ENCODE measurements at places on chromosomes 12 and 14.
A peak's percentile ranks its signal among the peaks of the same experiment; 100 is the strongest.

DNA sequence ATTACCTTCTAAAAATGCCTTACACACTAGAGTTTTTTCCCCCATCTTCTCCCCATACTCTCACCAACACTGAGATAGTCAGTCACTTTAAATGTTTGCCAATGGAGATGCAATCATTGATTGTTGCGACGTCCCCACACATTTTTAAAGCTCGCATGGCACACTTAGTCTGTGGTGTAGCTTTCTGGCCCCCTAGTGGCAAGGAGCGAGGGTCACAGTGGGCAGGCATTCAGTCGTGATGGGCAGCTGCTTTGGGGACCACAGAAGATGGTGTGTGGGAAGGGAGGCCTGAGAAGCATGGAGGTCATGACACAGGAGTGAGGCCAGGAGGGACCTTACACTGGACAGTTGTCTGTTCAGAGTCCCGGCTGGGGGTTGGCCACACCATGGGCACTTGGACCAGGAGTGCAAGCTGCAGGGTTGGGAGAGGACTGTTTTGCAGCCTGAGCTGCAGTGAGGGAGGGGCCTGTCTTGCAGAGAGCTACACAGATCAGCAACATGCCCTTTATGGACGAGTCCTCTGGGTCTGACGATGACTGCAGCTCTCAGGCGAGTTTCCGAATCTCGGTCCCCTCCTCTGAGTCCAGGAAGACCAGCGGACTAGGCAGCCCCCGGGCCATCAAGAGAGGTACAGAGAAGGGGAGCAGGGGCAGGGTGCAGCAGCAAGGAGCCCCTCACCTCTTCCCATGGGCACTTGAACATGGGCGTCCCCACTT lies 28.6 kb downstream of the PIGH start:
- peak; percentile 56 for DNase-seq

GRCh38 chr14:99441157-99441870 lies 39.3 kb downstream of the SETD3 start:
- DNase-seq: no peak

- DNase-seq: no peak
Observed at GRCh38 chr12:78645956-78646355, 218.6 kb upstream of the SYT1 start.

DNA sequence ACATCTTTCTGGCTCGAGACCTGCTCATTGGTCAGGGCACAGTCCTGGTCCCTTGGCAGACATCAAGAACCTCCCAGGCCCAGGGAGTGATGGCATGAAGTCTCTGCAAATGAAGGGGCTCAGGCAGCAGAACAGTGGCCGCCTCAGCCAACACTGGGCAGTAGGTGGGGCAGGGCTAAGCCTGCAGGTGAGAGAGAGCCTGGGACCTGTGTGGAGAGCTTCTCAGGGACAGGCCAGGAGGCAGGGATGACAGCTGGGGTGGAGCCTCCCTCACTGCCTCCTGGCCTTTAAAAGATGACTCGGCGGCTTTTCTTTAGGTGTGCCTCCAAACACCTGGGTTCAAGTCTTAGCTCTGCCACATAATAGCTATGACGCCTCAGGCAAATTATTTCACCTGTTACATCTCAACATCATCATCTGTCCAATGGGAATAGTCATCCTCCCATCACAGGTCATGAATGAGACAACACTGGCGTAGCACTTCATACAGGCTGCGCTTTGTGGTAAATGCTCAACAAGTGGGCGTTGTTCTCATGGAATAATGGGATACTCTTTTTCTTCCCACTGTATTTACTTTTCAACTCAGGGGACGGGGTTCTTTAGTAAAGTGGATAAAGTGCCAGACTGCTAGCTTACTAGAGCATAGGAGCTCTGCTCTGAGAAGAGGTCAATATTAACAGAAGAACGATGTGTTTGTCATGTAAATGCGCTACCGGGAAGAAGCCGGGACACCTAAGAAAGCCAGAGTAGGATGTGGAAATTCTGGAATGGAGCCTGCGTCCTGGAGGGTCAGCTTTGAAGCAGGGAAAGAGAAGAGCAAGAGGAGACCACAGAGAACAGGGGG lies 277.4 kb downstream of the FOXN3 start:
- peak; percentile 77 for DNase-seq

DNA sequence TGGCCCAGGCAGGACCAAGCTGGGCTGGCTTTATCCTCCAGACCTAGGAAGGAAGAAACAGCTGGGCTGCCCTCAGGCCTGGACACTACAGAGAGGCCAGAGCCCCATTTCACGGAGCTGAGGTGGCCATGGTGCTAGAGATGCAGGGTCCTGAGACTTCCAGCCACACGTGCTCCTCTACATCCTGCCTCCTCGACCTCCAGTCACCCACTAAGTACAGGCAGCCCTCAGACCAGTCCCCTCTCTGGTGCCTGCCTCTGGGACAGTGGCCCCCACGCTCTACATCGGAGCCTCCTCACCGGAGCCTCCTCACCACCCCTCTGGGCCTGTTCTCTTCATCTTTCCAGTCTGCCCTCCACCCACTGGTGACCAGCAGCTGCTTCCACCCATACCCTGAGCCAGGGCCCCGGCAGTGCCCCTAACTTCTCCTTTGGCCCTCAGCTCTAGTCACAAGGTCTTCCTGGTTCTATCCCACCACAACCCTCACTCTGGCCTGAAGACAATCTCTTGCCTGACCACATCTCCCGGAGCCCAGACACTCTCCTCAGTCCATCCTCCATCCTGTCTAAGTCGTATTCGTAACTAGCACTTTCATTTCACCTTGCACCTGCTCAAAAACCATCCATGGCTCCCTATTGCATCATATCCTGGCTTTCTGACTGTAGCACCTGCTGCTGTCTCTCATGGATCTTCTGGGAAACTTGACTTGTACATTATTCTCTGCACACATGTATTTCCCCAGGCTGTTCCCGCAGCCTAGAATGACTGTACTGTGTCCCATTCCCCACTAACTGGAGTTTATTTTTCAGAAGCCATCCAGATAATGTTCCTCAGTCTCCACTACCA lies 43.9 kb downstream of the DIO3 start:
- no peak for DNase-seq

GRCh38 chr14:104360501-104360900 lies 219.1 kb upstream of the C14orf180 start:
- no peak for DNase-seq

- no peak for DNase-seq
Observed at GRCh38 chr12:118884226-118884625, 97.1 kb upstream of the SRRM4 start.

- DNase-seq: no peak
Observed at GRCh38 chr14:62528296-62528695, 517.0 kb downstream of the KCNH5 start.

DNA sequence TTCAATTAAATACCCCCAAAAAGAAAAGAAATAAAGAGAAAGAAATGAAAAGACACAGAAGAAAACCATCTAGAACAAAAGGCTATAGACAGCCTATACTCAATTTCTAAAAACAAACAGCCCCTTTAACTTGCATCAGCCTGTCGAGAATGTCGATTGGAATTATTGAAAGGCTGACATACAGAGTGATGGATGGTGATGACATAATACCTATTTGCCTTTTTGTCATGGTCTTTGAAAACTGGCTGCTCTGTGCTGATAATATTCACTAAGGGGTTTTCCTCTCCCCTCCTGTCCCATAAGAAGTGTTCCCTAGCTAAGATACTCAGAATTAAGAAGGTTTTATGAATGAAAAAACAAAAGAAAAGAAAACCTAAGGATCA lies 393.7 kb downstream of the SOX5 start:
- no peak for DNase-seq

GRCh38 chr12:8907513-8907912 lies 6.8 kb upstream of the PHC1 start:
- DNase-seq: no peak

DNA sequence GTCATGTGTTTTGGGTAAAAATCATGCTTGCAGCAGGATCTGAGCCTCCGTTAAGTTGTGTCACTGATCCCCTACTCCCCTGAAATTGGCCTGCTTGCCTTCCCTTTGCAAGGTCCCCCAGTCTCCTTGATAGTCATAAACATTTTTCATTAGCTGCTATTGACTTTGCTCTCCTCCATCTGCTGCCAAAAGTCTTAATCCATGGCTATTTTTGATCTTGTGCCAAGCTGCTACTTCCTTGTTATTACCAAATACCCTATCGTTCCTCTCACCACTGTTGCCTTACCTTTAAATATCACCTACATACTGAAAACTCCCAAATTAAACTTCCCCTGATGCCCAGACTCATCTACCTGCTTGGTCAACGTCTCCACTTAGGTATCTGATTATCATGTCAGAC lies 148.3 kb downstream of the PHLDA1 start:
- no peak for DNase-seq

DNA sequence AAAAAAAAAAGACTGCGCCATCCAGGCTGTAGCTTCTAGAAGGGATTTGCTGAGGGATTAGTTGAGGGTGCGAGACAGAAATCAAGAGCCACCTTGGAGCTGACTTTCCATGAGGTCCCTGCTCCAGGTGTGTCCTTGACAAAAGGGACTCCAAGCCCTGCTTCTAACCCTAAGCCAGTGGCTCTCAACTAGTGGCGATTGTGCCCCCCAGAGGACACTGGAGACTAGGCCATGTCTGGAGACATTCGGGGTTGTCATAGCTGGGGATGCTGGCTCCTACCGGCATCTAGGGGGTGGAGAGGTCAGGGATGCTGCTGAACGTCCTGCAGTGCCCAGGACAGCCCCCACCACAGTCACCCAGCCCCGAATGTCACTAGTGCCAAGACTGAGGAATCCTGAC lies 40.6 kb downstream of the SPRING1 start:
- DNase-seq: peak; percentile 9

- DNase-seq: no peak
Observed at GRCh38 chr12:107635139-107635538, 50.5 kb upstream of the PWP1 start.

DNA sequence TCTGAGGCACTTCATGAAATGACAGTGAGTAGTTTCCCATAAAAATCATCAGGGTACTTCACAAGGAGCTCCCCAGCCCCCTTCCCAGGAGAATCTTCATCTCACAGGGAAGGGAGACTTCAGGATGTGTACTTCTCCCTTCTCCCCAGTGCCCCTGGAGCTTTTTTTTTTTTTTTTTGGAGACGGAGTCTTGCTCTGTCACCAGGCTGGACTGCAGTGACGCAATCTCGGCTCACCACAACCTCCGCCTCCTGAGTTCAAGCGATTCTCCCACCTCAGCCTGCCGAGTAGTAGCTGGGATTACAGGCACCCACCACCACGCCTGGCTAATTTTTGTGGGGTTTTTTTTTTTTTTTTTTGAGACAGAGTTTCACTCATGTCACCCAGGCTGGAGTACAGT lies 10.4 kb downstream of the ITPK1 start:
- DNase-seq: no peak

- DNase-seq: no peak
Observed at GRCh38 chr12:124831590-124831989, 32.1 kb downstream of the SCARB1 start.

- DNase-seq: no peak
Observed at GRCh38 chr12:32504591-32504990, 105.2 kb downstream of the FGD4 start.

DNA sequence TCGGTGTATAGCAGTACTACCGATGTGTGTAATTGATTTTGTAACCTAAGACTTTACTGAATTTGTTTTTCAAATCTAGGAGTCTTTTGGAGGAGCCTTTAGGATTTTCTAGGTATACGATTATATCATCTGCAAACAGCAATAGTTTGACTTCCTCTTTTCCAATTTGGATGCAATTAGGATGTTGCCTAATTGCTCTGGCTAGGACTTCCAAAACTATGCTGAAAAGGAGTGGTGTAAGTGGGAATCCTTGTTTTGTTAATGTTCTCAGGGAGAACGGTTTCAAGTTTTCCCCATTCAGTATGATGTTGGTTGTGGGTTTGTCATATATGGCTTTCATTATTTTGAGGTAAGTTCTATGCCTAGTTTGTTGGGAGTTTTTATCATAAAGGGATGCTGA lies 171.6 kb upstream of the PDE3A start:
- DNase-seq: no peak

DNA sequence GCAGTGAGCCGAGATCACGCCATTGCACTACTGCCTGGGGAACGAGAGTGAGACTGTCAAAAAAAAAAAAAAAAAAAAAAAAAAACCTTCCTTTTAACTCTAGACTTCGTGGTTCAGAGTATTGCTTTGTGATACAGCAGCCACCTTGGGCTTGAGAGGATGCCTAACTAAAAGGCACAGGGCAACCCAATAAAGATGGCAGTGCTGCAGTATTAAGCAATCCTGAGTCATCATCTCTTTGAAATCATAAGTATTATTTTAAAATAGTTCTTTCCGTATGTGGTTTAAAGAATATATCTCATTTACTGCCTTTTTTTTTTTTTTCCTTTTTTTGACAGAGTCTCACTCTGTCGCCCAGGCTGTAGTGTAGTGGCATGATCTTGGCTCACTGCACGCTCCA lies 116.1 kb downstream of the PLEKHA5 start:
- no peak for DNase-seq

GRCh38 chr12:32362892-32363291 lies 36.5 kb upstream of the FGD4 start:
- DNase-seq: no peak

GRCh38 chr12:21773263-21773741 lies 1.2 kb downstream of the KCNJ8 start:
- no peak for DNase-seq

DNA sequence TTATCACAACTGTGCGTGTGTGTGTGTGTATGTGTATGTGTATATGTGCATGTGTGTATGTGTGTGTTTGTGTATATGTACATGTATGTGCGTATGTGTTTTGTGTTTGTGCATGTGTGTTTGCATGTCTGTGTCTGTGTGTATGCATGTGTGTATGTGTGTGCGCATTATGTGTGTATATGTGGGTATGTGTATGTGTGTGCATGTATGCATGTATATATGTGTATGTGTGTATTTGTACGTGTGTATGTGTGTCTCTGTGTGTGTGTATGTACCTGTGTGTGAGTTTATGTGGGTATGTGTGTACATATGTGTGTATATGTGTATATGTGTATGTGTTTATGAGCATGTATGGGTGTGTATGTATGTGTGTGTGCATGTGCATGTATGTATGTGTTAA lies 37.6 kb upstream of the PIWIL1 start:
- no peak for DNase-seq

GRCh38 chr12:116599285-116600136 lies 40.3 kb downstream of the MAP1LC3B2 start:
- no peak for DNase-seq

DNA sequence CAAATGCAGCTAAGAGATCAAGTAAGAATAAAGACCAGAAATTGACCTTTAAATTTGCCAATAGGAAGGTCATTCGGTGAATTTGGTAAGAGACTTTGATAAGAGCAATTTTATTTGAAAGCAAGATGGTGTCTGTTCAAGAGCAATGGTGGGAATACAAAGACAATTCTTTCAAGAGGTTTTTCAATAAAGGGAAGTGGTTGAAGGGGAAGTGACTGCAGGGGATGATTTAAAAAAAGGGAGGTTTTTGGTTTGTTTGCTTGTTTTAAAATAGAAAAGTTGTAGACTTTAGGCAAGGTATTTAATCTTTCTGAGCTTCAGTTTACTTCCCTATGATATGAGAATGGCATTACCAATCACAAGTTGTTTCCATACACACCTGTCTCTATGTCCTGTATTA lies 4.3 kb upstream of the APPL2 start:
- no peak for DNase-seq
